ENCODE measurements at places on chromosomes 7 and 10. TPM values are rescaled to one million over a fixed set of nuclear protein-coding genes. Genes with fewer than 3 reads are reported as not detected.
A peak's percentile ranks its signal among the peaks of the same experiment; 100 is the strongest.

- H3K4me3 ChIP-seq: peak within 1 kb of the TSS; percentile 25
- no peaks in the 10 kb centered on the region for H3K4me1 ChIP-seq
- DNase-seq: peak; percentile 71
- no peak within 1 kb of the TSS for H3K27ac ChIP-seq
- no peaks in the 10 kb centered on the region for H3K36me3 ChIP-seq
These were observed at the start of gene ZNF804B for GRCh38 chr7:88759230-88760135. Gene ZNF804B (plus strand): TSS chr7:88759700. CDS start chr7:88759977, 277 bp downstream.

DNA sequence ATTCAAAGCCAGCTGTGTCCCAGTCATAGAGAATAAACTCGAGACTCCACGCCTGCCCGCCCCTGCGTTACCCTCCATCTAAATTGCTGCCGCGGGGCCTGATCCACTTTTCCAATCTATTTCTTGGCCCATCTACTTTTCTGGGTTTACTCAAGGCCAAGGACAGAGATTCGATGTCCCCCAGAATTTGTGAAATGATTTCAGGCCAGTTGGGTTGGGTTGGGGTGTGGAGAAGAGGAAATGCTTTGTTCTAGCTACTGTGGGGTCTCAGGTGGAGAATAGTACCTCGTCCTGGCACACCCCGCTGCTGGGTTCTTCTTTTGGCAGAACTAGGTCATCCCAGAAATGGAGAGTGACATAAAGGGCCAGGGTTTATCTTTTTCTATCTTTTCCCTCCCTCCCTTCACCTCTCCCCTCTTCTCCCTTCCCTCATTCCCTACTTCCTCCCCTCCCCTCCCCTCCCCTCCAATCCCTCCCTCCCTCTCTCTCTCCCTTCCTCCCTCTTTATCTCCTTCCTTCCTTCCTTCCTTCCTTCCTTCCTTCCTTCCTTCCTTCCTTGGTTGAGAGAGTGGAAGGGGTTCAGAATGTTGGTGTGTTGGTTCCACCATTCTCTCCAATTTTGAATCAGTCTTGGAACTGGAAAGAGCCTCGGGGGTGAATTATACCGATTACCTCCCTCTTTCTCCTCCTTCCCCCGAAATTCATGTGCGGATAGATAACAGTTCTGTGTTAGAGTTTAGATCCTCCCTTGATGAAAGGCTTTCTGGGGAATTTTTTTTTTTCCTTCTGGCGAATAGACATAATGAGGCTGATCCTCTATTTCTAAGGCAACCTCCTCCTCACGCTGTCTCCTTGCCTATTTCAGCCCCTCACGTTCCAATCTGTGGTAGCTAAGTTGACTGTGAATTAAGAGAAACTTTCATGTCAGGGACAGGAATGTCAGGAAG is 1.2 kb upstream of the TMEM229A start:
- peaks cover 7% of the 10 kb centered on the region for H3K4me1 ChIP-seq
- H3K27me3 ChIP-seq: peaks cover 14% of the 10 kb centered on the region
- no peaks in the 10 kb centered on the region for H3K36me3 ChIP-seq
- no peak overlapping the region for H3K4me3 ChIP-seq

- H3K36me3 ChIP-seq: no peaks in the 10 kb centered on the region
- no peaks in the 10 kb centered on the region for H3K27me3 ChIP-seq
- DNase-seq: no peak
- H3K27ac ChIP-seq: no peak overlapping the region
- H3K4me1 ChIP-seq: no peaks in the 10 kb centered on the region
These were observed 87.3 kb upstream of the TOMM7 start for GRCh38 chr7:22909917-22910316.

GRCh38 chr7:87231711-87232110 is 12.2 kb upstream of the TMEM243 start:
- no peak for DNase-seq
- no peaks in the 10 kb centered on the region for H3K4me1 ChIP-seq

DNA sequence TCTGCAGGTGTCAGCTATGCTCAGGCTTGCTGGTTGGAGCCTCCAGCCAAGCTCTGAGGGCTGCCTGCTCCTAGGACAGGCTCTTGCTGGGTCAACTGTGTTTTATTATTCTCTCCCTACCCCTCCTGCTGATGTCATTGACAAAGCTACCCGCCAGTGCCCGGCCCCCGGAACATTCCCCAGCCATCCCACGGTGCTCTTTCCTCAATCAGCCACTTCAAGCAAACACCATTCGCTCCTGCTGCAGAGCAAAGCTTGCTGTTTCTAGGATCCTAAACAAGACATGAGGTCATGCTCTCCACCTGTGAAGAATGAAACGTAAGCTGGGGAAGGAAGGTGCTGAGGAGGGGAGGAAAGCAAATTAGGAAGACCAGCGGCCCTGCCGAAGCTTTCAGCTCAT is 2.1 kb upstream of the C10orf71 start:
- H3K27ac ChIP-seq: no peak overlapping the region
- no peaks in the 10 kb centered on the region for H3K36me3 ChIP-seq
- DNase-seq: peak; percentile 37
- H3K27me3 ChIP-seq: no peaks in the 10 kb centered on the region
- H3K4me1 ChIP-seq: no peaks in the 10 kb centered on the region
- no peak overlapping the region for H3K4me3 ChIP-seq

DNA sequence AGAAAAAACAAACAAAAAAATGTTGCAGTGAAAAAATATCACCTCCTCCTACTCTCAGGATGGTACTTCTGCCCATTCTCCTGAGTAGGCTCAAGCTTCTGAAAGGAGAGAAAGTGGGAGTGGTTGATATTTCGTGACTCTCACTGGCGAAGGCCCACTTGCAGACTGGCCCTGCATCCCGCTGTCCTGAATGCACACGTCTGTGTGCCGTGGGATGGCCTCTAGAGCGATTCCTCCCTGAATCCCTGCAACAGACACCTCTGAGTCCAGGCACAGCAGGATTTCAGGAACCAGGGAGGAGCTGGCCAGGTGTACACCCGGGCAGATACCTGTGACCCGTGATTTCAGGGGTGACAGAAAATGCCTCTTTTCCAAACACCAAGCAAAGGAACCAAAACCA is 319.2 kb downstream of the DPP6 start:
- H3K27me3 ChIP-seq: no peaks in the 10 kb centered on the region
- no peak for DNase-seq
- H3K27ac ChIP-seq: no peak overlapping the region
- H3K4me3 ChIP-seq: no peak overlapping the region
- no peaks in the 10 kb centered on the region for H3K4me1 ChIP-seq

CRHR2 gene
- total RNA-seq: not detected

GRCh38 chr7:22859641-22860290 is 37.1 kb upstream of the TOMM7 start:
- no peaks in the 10 kb centered on the region for H3K36me3 ChIP-seq
- H3K27me3 ChIP-seq: no peaks in the 10 kb centered on the region
- no peak overlapping the region for H3K4me3 ChIP-seq
- no peaks in the 10 kb centered on the region for H3K4me1 ChIP-seq
- no peak for DNase-seq

FAM221A gene
- total RNA-seq: 8.6 TPM

DNA sequence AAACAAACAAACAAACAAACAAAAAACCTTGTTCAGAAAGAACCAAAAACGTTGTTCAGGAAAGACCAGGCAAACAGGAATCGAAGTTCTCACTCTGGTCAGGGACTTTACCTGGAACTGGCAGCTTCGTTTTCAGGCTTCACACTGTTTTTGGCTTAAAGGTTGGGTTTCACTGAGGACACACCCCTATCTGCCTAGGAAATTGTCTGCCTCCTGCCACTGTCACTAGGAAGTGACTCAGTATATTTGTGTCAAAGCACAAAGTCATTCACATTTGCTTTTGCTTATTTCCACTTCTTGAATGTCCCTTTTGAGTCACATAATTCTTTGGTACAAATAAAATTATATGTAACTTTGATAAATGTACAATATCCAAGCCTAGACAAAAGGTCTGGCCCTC is 37.9 kb downstream of the PNLIPRP3 start:
- DNase-seq: no peak
- H3K4me3 ChIP-seq: no peak overlapping the region
- H3K27me3 ChIP-seq: no peaks in the 10 kb centered on the region
- no peaks in the 10 kb centered on the region for H3K36me3 ChIP-seq
- H3K27ac ChIP-seq: no peak overlapping the region

DNA sequence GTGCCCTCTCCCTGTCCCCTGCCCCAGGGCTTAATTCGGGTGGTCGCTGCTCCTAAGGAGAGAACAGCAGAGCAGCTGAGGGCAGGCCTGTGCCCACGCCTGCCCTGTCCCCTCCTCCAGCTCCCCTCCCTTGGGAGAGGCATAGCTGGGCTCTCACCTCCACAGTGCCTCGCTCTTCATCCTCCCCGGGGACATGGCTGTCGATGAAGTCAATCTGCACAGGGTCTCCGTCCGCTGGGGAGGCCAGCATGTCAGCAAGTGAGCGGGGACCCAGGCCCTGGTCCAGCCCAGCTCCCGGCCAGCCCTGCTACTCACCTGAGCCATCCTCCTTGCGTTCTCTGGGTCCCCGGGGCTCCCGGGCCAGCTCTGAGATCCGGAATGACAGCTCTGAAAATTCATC is 3.8 kb upstream of the SAP25 start:
- no peaks in the 10 kb centered on the region for H3K27me3 ChIP-seq
- DNase-seq: no peak
- no peak overlapping the region for H3K4me3 ChIP-seq
- H3K36me3 ChIP-seq: peaks cover 44% of the 10 kb centered on the region
- no peaks in the 10 kb centered on the region for H3K4me1 ChIP-seq

DNA sequence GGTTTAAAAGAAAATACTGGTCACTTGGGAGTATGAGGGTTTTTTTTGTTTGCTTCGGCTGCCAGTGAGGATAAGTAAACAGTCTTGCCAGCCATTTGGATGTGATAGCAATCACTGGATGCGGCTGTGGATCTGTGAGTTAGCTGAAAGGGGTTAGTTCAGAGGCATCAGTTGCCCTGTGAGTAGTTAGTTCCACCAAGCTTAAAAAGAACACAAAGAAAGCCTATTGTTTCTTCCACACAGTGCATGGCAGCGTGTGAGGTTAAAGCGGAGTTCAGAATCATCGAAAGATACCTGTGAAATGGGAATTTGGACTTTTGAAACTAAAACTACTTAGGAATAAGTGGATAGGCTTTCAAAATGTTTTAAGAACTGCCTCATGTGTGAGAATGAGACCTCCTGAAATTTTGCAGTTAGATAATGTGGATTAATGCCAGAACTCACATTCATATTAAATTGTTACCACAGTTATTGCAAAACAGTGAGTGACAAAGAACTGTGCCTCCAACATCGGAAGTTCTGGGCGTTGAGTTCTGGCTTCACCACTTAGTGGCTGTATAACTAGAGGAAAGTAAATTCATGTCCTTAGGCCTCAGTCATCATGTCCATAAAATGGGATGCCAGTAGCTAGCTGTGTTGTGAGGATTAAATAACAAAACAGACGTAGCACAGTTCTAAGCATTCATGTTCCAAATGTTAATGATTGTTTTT is 31.3 kb downstream of the KIAA1217 start:
- peaks cover 9% of the 10 kb centered on the region for H3K4me1 ChIP-seq
- H3K27ac ChIP-seq: no peak overlapping the region
- no peaks in the 10 kb centered on the region for H3K36me3 ChIP-seq
- H3K4me3 ChIP-seq: peak overlapping the region; percentile 38

GRCh38 chr10:124008681-124009080 is 84.7 kb downstream of the CHST15 start:
- peaks cover 2% of the 10 kb centered on the region for H3K36me3 ChIP-seq
- no peak overlapping the region for H3K4me3 ChIP-seq
- H3K27ac ChIP-seq: no peak overlapping the region
- peak; percentile 5 for DNase-seq
- no peaks in the 10 kb centered on the region for H3K27me3 ChIP-seq
- peaks cover 6% of the 10 kb centered on the region for H3K4me1 ChIP-seq

DPCD gene
- 26.4 TPM for total RNA-seq

SLC13A1 gene
- 10.1 TPM for total RNA-seq

DNA sequence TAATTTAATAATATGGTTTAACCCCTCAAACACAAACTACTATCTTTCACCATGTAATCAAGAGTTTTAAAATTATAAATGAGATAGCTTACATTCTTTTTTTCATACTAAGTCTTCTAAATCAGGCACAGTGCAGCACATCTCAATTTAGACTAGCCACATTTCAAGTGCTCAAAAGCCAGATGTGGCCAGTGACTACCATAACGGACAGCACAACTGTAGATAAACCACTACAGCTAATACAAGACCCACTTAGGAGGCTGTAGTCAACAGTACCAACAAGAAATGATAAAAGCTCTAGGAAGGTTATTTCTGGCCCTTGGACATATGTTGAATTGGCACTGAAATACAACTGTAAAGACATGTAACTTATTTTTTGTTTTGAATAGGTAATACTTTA is 65.3 kb downstream of the JAZF1 start:
- DNase-seq: no peak
- no peak overlapping the region for H3K4me3 ChIP-seq
- no peaks in the 10 kb centered on the region for H3K36me3 ChIP-seq
- H3K27ac ChIP-seq: no peak overlapping the region

GRCh38 chr10:90560331-90560730 is 297.5 kb downstream of the HTR7 start:
- no peaks in the 10 kb centered on the region for H3K4me1 ChIP-seq
- no peak overlapping the region for H3K4me3 ChIP-seq
- no peaks in the 10 kb centered on the region for H3K27me3 ChIP-seq
- DNase-seq: no peak
- H3K36me3 ChIP-seq: no peaks in the 10 kb centered on the region

WIPF3 gene
- total RNA-seq: 4.5 TPM

GRCh38 chr10:101286248-101287046 is 57.2 kb upstream of the LBX1 start:
- H3K27me3 ChIP-seq: peaks cover 10% of the 10 kb centered on the region
- DNase-seq: no peak
- no peaks in the 10 kb centered on the region for H3K4me1 ChIP-seq
- H3K36me3 ChIP-seq: no peaks in the 10 kb centered on the region
- no peak overlapping the region for H3K4me3 ChIP-seq

- no peaks in the 10 kb centered on the region for H3K4me1 ChIP-seq
- no peak overlapping the region for H3K27ac ChIP-seq
- H3K36me3 ChIP-seq: no peaks in the 10 kb centered on the region
These were observed 290.2 kb upstream of the SEMA3C start for GRCh38 chr7:81209059-81209458.

DNA sequence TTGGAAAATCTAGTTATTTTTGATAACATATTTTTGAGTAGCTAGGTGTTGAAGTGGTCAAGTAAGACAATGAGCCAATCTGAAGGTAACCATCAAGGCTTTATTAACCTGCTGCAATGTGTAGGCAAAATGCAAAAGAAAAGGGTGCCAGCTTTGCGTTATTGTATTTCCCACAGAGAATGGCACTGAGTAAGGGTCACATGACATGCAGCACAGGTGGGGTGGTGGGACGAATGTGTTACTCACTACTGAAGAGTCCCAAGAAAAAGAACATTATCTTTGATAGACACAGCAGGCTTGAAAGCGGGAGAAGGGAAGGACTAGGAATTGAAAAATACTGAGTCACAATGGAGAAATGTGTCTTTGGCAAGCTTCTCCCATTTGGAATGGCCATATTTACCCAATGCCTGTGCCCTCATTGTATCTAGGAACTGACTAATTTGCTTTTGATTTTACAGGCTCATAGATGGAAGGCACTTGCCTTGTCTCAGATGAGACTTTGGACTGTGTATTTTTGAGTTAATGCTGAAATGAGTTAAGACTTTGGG is 898.6 kb upstream of the POT1 start:
- H3K4me3 ChIP-seq: no peak overlapping the region
- no peak overlapping the region for H3K27ac ChIP-seq
- no peaks in the 10 kb centered on the region for H3K36me3 ChIP-seq
- no peaks in the 10 kb centered on the region for H3K27me3 ChIP-seq
